Activated T-cell treated with anti-CD3 and anti-CD28 coated beads, Interleukin-2, amount 50 U/mL, for 4 hours (primary cell): ENCODE measurements at places on chromosomes 3 and 15. TPM values are rescaled to one million over a fixed set of nuclear protein-coding genes. Genes with fewer than 3 reads are reported as not detected.

The OXSR1 gene
- 45.3 TPM for total RNA-seq

The NRROS gene
- total RNA-seq, result 16.2 TPM

The CPNE9 gene
- not detected for total RNA-seq

The LARP6 gene
- total RNA-seq, result 0.19 TPM

The SH2D7 gene
- total RNA-seq, result not detected

The KBTBD8 gene
- total RNA-seq, result 47.5 TPM

The C3orf20 gene
- not detected for total RNA-seq

The CLRN1 gene
- total RNA-seq, result not detected

The FBXO40 gene
- total RNA-seq, result not detected

The LRRC15 gene
- total RNA-seq, result not detected

The PRSS50 gene
- not detected for total RNA-seq

The GOLGA8K gene
- total RNA-seq, result not detected

The CEP97 gene
- 12.9 TPM for total RNA-seq

The LRRN1 gene
- 0.28 TPM for total RNA-seq

The ZDHHC23 gene
- total RNA-seq, result 3.8 TPM

The LIPC gene
- total RNA-seq, result 0.28 TPM

The BSN gene
- total RNA-seq, result 0.40 TPM

The PP2D1 gene
- not detected for total RNA-seq

The C3orf22 gene
- not detected for total RNA-seq

The IQCF5 gene
- total RNA-seq, result not detected

The STAB1 gene
- 0.30 TPM for total RNA-seq

The PIERCE2 gene
- total RNA-seq, result not detected

The UMPS gene
- total RNA-seq, result 83.9 TPM

The RPL22L1 gene
- 204 TPM for total RNA-seq

The SPRED1 gene
- 4.3 TPM for total RNA-seq

The TGM4 gene
- total RNA-seq, result not detected

The CCNB2 gene
- total RNA-seq, result 2.7 TPM

The ACP3 gene
- total RNA-seq, result not detected

The AQR gene
- total RNA-seq, result 43.3 TPM

The TFDP2 gene
- total RNA-seq, result 20.3 TPM

The NANOGP8 gene
- total RNA-seq, result not detected

The LMCD1 gene
- 0.76 TPM for total RNA-seq

The PDIA3 gene
- total RNA-seq, result 498 TPM

The SPCS1 gene
- 151 TPM for total RNA-seq

The UBE3A gene
- total RNA-seq, result 153 TPM

The PLSCR5 gene
- not detected for total RNA-seq
